ENCODE measurements at places on chromosomes 1 and 21. TPM values are rescaled to one million over a fixed set of nuclear protein-coding genes. Genes with fewer than 3 reads are reported as not detected.

The LCE2A gene
- not detected for polyA plus RNA-seq

The PRAMEF26 gene
- not detected for polyA plus RNA-seq

DNA sequence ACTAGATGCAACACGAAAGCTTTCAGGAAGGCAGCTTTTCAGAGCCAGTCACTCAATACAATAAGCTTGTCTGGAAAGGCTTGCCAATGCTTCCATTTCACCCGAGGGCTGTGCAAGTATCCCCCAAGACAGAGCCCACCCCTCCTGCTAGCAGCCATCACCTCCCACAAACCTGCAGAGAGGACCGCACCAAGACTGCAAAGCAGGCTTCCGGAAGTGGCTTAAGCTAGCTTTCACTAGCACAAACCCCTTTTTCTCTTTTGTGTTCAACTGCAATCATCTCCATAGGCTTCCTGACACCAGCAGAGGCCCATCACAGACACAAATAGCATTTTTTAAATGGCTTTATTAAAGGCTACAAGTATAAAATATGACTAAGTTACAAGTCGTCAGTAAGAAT is 31.5 kb downstream of the C1orf198 start:
- H3K4me3 ChIP-seq, result no peak overlapping the region
- no peaks in the 10 kb centered on the region for H3K27me3 ChIP-seq
- no peaks in the 10 kb centered on the region for H3K36me3 ChIP-seq
- no peak overlapping the region for H3K27ac ChIP-seq
- no peaks in the 10 kb centered on the region for H3K4me1 ChIP-seq
- DNase-seq, result no peak

DNA sequence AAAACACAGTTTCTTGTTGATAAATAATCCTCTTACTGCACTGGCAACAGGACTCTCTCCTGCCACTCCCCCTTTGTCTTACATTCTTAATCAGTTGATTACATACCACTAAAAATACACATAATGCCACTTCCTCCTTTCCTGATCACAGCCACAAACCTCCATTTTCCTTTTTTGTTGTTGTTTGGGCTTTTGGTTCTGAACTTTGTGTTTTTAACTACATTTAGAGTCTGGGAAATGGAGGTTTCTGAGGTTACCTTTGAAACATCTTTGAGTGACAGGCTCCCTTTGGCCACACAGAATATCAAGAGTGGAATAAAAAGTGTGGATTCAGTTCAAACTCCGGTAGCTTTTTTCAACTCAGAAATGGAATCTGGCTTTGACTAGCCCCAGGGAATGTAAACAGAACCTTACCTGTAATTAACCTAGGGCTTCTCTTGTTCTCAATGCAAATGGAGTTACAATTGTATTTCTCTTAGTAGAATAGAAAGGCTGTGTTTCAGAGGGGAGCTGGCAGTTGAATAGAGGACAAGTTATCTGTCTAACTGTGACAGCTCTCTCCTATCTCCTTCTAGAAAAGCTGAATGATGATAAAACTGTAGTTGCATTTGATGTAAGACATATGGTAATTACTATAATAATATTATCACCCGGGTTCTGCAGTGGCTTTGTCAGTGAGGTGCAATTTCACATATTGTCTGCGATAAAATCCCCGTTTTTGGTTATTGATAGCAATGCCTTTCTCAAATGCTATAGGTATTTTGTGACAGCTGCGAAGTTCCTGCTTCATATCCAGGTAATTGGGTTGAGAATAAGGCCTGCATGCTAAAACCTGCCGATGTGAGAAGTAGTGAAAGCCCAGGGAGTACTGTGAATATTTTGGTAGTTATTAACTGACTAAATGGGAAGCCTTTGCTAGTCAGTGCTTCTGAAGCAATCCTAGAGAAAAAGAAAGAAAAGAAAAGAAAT is 66.9 kb downstream of the ST6GALNAC5 start:
- no peak overlapping the region for H3K4me3 ChIP-seq
- no peaks in the 10 kb centered on the region for H3K4me1 ChIP-seq
- DNase-seq, result no peak
- H3K27me3 ChIP-seq, result no peaks in the 10 kb centered on the region

- no peak overlapping the region for H3K27ac ChIP-seq
- DNase-seq, result no peak
- no peak overlapping the region for H3K4me3 ChIP-seq
Observed at GRCh38 chr1:220701974-220702373, 11.8 kb downstream of the C1orf115 start.

The TMEM200B gene
- polyA plus RNA-seq, result 11.0 TPM

The OPRD1 gene
- 0.08 TPM for polyA plus RNA-seq

GRCh38 chr1:26012864-26013263 is 8.7 kb upstream of the EXTL1 start:
- H3K4me3 ChIP-seq, result no peak overlapping the region
- DNase-seq, result no peak
- H3K4me1 ChIP-seq, result no peaks in the 10 kb centered on the region
- H3K27me3 ChIP-seq, result no peaks in the 10 kb centered on the region

- no peak overlapping the region for H3K4me3 ChIP-seq
- H3K27ac ChIP-seq, result no peak overlapping the region
- H3K36me3 ChIP-seq, result no peaks in the 10 kb centered on the region
- DNase-seq, result no peak
- no peaks in the 10 kb centered on the region for H3K27me3 ChIP-seq
- no peaks in the 10 kb centered on the region for H3K4me1 ChIP-seq
Observed at GRCh38 chr1:51927029-51927428, 48.5 kb upstream of the NRDC start.

DNA sequence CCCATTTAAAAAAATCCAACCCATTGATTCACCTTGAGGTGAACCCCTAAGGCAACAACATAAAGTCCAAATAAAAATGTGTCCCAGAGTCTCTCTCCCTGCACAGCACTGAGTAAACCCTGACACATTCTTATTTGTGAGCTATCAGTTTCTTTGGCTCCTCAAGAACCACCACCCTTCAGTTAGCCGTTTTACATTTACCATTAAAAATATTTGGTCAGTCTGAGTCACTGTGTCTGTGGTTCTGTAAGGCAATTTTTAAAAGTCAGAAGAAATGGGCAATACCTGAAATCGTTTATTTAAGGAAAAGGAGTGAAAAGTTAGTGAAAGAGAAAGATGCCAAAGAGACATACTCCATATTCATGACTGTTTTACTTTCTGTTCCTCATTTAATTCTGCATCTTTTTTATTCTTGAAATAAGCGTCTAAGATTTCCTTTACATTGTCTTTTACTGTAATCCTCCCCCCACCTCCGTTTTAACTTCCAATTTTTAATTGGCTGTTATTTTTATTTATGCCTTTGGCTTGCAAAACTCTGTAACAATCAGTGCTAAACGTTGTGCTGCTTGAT is 91.7 kb upstream of the IVNS1ABP start:
- H3K4me3 ChIP-seq, result no peak overlapping the region
- no peak overlapping the region for H3K27ac ChIP-seq
- no peaks in the 10 kb centered on the region for H3K36me3 ChIP-seq
- peaks cover 6% of the 10 kb centered on the region for H3K4me1 ChIP-seq
- H3K27me3 ChIP-seq, result no peaks in the 10 kb centered on the region
- DNase-seq, result no peak

The CLEC20A gene
- not detected for polyA plus RNA-seq

GRCh38 chr1:229410692-229411433 is 23.0 kb downstream of the ACTA1 start:
- H3K4me1 ChIP-seq, result peaks cover 34% of the 10 kb centered on the region
- DNase-seq, result peak; percentile 87
- no peak overlapping the region for H3K4me3 ChIP-seq
- H3K36me3 ChIP-seq, result no peaks in the 10 kb centered on the region
- no peak overlapping the region for H3K27ac ChIP-seq

GRCh38 chr1:23897083-23897482 is 16.1 kb downstream of the CNR2 start:
- H3K27ac ChIP-seq, result no peak overlapping the region
- H3K36me3 ChIP-seq, result no peaks in the 10 kb centered on the region
- DNase-seq, result no peak
- no peak overlapping the region for H3K4me3 ChIP-seq
- no peaks in the 10 kb centered on the region for H3K4me1 ChIP-seq
- peaks cover 9% of the 10 kb centered on the region for H3K27me3 ChIP-seq

- H3K4me3 ChIP-seq, result no peak overlapping the region
- H3K27ac ChIP-seq, result no peak overlapping the region
- DNase-seq, result no peak
- H3K27me3 ChIP-seq, result no peaks in the 10 kb centered on the region
- H3K4me1 ChIP-seq, result no peaks in the 10 kb centered on the region
- H3K36me3 ChIP-seq, result no peaks in the 10 kb centered on the region
Observed at GRCh38 chr1:7363450-7363849, 407.6 kb upstream of the VAMP3 start.

DNA sequence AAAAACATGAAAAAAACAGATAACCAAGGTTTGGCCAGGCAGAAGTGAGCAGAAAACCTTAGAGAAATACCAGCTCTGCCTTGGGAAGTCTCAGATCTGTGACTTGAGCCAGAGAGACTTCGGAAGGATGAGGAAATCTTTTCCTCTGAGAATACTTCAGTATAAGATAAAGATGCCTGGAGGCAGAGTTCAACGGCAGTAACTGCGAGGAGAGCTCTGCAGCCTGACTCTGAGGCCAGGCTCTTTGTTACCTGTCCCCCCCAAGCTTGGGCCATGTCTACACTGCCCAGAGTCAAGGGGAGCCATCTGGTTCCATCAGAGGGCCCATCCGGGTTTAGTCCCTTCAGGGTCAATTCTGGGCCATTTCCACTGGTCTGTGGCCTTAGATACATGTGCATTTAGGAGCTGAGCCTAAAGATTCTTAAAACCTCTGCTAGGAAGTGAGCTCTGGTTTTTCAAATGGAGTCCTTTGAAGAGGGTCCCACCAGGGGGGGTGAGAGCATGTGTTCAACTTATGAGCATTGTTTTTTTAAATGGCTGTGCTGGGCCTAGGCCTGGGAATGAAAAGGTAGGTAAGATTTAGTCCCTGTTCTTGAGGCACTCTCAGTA is 8.7 kb downstream of the KIRREL1 start:
- DNase-seq, result peak; percentile 44
- H3K27me3 ChIP-seq, result no peaks in the 10 kb centered on the region
- peak overlapping the region; percentile 87 for H3K27ac ChIP-seq
- H3K4me3 ChIP-seq, result no peak overlapping the region

- no peaks in the 10 kb centered on the region for H3K36me3 ChIP-seq
- H3K27ac ChIP-seq, result no peak overlapping the region
- DNase-seq, result no peak
Observed at GRCh38 chr21:25396135-25396711, 211.1 kb downstream of the MRPL39 start.

DNA sequence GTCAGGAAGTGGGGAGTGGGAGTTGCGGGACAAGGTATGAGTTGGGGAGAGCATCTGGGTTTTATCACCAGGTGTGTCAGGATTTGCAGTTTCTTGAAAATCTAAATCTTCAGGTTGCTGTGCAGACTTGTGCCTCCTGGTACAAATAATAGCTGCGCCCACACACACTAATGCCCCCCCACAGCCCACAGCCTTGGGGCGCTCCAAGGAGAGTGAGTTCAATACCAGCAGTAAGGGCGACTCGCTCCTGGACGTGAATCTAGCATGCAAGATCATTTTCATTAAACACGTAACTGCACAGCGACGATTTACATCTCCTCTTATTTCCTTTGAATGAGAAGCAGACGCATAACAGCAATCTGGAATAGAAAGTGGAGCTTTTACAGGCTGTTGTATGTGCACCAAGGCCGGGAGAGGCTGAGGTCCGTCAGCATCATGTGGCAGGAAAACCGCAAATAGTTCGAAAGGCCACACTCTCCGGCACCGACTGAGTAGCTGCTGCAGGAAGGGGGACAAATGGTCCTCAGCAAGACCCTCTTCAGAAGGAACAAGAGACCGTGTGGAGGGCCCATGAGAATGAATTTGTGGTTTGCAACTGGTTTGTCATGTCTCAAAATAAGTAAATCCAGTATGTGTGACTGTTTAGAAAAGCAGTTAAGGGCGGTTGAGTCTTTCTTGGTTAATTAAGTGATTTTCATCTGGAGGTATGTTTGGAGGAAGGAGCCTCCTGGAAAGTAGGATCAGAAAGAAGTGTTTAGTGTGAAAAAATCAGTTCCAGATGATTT is 439.5 kb downstream of the SMYD3 start:
- no peak overlapping the region for H3K4me3 ChIP-seq
- H3K27me3 ChIP-seq, result no peaks in the 10 kb centered on the region
- H3K4me1 ChIP-seq, result peaks cover 14% of the 10 kb centered on the region

The FABP3 gene
- polyA plus RNA-seq, result 50.1 TPM

DNA sequence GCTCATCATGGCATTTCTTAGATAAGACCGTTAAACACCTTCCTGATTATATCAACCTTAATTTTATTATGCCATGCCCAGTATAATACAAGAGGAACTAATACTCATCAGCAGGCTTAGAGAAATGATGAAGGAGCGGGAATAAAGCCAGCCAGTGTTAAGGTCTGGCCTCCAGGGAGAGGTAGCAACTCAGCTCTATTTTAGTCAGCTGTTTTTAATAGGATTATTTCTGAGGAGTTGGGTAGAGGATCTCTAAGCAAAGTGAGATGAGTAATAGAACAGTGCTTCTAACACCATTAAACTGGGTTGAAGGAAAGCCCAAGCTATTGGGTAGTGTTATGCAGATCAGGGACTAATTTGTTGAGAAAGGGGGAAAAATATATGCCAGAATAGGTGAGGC is 921.5 kb downstream of the TTLL7 start:
- no peak for DNase-seq
- H3K36me3 ChIP-seq, result no peaks in the 10 kb centered on the region
- no peaks in the 10 kb centered on the region for H3K4me1 ChIP-seq

The CNR2 gene
- not detected for polyA plus RNA-seq

The HAO2 gene
- polyA plus RNA-seq, result 14.2 TPM

GRCh38 chr1:162530307-162530987 is 31.1 kb upstream of the UAP1 start:
- no peaks in the 10 kb centered on the region for H3K27me3 ChIP-seq
- no peaks in the 10 kb centered on the region for H3K4me1 ChIP-seq
- H3K4me3 ChIP-seq, result no peak overlapping the region
- no peak overlapping the region for H3K27ac ChIP-seq

The CD53 gene
- 0.79 TPM for polyA plus RNA-seq

- peaks cover 78% of the 10 kb centered on the region for H3K27me3 ChIP-seq
- H3K36me3 ChIP-seq, result no peaks in the 10 kb centered on the region
- H3K27ac ChIP-seq, result no peak overlapping the region
- H3K4me3 ChIP-seq, result no peak overlapping the region
Observed at GRCh38 chr1:156623946-156624813, 5.0 kb downstream of the HAPLN2 start.

- H3K36me3 ChIP-seq, result no peaks in the 10 kb centered on the region
- no peak overlapping the region for H3K4me3 ChIP-seq
- H3K4me1 ChIP-seq, result no peaks in the 10 kb centered on the region
- H3K27ac ChIP-seq, result no peak overlapping the region
- DNase-seq, result no peak
- H3K27me3 ChIP-seq, result no peaks in the 10 kb centered on the region
Observed at GRCh38 chr21:42584296-42584641, 69.2 kb upstream of the PDE9A start.

- H3K4me1 ChIP-seq, result peaks cover 15% of the 10 kb centered on the region
- no peaks in the 10 kb centered on the region for H3K27me3 ChIP-seq
- H3K4me3 ChIP-seq, result peak overlapping the region; percentile 30
- DNase-seq, result peak; percentile 87
- H3K36me3 ChIP-seq, result no peaks in the 10 kb centered on the region
- H3K27ac ChIP-seq, result no peak overlapping the region
Observed at GRCh38 chr1:155241069-155241679, 14.1 kb downstream of the ENTREP3 start.

The OR6N1 gene
- not detected for polyA plus RNA-seq
